ENCODE measurements at places on chromosomes 11 and 22.

DNA sequence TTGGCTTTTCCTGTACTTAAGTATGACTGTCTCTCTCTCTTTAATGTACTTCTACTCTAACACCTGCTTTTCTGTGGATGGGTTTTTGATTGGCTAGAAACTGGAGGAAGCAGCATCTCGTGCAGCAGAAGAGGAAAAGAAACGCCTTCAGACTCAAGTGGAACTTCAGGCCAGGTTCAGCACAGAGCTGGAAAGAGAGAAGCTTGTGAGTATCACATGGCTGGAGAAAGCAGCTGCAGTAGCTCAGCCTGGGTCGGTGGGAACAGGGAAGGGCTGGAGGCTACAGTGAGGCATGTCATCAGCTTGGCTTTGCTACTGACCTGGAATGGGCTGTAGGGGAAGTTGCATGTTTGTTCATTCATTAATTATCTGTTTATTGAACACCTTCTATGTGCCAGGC, 74.2 kb downstream of the SWAP70 start:
- no peak for DNase-seq

GRCh38 chr11:69837791-69838190, 18.6 kb upstream of the FGF3 start:
- no peak for DNase-seq

- DNase-seq: no peak
These were observed 31.6 kb upstream of the IZUMO1R start for GRCh38 chr11:94272738-94273313.

- DNase-seq: no peak
These were observed 15.3 kb downstream of the PTPN5 start for GRCh38 chr11:18776324-18776723.

DNA sequence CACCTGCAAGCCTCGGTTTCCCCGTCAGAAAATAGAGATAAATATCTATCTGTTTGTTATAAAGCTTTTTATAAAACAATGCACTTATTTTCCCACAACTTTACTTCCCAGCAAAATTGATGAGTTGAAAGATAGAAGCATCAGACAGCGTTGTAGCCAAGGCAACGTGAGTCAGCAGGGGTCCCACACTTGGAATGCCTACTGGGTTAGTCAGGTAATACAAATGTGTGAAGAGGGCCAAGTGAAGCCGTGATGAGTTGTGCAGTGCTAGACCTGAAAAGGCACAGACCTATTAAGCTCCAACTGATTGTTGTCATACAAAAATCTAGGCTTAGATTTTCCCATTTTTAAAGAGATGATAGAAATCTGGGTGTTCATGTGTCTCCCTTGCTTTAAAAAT, 118.7 kb downstream of the PGR start:
- DNase-seq: no peak

DNA sequence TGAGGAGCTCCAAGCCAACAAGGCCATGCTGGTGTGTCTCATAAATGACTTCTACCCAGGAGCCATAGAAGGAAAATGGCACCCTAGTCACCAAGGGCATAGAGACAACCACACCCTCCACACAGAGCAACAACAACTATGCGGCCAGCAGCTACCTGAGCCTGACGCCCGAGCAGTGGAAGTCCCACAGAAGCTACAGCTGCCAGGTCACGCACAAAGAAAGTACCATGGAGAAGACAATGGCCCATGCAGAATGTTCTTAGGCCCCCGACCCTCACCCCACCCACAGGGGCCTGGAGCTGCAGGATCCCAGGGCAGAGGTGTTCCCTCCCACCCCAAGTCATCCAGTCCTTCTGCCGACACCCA, 28.0 kb downstream of the IGLL5 start:
- DNase-seq: no peak

GRCh38 chr22:36599771-36600170, 70.8 kb upstream of the EIF3D start:
- no peak for DNase-seq

GRCh38 chr11:127013550-127013949, 13.0 kb upstream of the KIRREL3 start:
- no peak for DNase-seq

DNA sequence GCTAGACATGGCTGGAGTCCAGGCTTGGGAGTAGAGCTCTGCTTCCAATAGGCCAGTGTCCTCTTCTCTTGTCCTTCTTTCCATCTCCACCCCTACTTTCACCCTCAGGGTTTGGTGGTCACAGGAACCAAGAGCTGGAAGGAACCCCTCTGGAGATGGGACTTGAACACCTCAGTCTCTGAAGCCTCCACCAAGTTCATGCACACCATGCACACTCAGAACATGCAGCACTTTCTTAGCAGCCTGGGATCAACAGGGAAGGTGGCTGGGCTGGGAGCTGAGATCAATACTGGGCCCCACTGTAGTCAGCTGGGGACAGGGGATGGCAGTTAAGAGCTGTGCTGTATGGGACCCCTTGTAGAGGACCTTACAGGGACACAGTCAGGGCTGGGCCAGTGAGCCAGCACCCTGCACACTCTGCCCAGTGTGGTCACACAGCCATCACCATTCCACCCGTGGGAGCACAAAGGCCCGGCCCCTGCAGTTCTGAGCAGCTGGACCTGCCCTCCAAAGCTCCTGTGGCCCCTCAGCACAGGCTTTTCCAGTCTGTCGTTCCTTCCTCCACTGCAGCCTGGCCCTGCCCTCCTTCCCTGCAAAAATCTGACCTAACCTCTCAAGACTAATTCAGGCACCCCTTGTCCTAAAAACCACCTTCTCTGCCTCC, 47.7 kb downstream of the GAB4 start:
- no peak for DNase-seq

DNA sequence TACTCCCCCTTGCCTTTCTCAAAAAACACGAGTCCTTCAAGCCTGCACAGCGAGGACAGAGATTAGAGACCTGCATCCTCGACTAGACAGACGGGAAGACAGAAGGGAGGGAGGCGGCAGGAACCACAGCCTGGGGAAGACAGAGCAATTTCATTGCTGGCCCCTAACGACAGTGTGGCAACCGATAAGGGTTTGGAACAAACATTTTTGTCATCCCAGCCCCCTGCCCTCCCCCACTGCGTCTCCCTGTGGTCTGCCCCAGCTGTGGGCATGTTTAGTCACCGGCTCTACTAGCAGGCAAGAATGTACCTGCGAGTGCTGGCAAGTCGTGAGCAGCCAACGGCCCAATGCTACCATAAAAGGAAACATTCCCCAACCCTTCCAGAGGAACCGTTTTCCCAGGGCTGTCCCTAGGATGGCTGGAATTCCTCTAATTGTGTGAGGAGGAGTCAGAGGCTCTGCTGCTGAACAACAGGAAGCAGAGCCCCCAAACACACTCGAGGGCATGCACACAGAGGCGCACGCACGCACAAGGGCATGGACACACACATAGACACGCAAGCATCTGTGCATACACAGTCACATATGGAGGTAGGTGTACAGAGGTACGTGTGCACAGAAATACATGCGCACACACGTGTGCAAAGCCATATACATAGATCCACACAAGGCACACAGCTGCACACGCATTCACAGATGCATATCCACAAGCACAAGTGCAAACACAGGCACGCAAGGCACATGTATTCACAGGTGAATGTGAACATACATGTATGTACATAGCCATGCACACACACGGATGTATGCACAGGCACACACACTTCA, 58.3 kb downstream of the MYH9 start:
- DNase-seq: peak; percentile 74

GRCh38 chr22:38098410-38099249, 11.9 kb downstream of the BAIAP2L2 start:
- no peak for DNase-seq

DNA sequence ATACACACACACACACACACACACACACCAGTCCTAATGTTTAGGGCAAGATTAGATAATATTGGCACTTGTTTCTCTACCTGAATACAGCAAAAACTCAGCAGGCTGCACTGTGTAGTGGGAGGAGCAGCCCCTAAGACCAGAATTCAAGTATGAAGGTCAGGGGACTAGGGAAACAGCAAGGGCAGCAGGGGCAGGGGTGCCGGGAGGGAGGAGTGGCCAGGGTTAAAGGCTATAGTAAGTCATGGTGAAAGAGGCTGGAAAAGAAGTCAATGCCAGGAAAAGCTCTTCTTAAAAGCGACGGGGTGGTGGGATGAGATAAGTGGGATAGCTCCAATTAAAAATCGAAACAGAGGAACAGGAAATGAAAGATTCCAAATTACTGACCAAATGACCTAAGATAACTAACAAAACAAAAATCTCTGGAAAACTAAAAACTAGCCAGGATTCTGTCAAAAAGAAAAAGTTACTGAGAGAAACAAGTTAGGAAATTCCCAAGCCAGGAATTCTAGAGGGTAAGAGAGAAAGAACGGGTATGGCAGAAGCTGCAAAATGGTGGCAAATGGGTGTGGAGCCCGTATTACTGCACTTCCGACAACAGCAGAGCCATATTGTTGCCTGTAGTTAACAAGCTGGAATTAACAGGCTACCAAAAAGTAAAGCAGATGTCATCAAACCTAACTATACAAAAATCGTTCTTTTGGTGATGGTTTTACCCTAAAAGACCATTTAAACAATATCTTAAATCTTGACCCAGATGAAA, 1.3 kb downstream of the ASCL3 start:
- no peak for DNase-seq

DNA sequence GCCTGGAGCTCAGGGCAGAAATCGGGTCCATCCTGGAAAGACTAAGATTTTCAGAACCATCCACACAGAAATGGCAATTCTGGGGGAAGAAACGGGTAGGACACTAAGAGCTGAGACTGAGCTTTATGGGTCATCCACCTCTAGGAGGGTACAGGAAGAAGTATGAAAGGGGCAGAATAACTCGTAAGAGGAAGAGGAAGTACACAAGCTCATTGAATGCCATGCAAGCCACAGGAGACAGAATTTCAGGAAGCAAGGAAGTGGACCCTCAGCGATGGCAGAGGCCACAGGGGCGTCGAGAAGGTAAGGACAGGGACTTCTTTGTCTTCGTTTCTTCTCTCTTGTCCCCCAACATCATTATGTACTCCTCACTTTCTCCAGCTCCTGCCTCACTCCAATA, 169.6 kb downstream of the MAML2 start:
- no peak for DNase-seq

- no peak for DNase-seq
These were observed 6.3 kb upstream of the CDC42EP2 start for GRCh38 chr11:65308281-65308891.

DNA sequence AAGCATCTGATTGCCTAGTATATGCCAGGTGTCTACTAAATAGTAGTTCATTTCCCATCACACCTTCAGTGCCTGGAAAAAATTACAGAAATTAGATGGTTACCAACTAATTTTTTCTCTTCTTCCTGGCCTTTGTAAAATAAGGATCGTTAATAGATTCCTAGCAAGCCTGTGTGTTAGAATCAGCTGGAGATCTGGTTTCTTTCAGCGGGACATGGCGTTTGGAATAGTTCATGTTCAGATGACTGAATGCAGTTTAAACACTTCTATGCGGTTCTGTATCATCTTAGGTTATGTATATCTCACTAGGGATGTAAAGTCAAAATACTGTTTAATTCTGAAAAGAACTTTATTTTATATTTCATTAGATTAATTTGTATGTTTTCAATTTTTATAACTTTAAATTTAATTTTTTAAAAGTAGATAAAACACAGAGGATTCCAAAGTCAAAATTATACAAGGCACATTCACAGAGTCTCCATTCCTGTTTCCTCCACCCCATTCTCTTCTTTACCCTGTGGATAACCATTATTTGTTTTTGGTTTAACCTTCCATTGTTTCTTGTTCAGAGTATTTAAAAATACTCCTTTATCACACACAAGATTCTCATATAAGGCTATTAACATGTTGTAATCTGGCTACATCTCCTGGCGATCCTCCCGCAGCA, 132.8 kb downstream of the ATXN10 start:
- no peak for DNase-seq

DNA sequence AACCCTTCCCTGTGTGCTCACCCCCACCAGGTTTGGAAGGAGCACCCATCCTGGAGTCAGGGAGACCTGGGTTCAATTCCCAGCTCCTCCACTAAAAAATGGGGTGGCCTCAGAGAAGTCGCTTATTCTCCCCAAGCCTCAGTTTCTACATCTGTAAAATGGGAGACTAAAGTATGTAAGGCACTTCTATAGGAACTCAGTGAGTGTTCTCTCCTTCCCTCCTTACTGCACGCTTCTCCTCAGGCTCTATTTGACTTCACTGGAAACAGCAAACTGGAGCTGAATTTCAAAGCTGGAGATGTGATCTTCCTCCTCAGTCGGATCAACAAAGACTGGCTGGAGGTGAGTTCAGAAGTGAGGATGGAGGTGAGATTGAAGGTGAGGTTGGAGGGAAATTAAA, 11.3 kb downstream of the NCF4 start:
- DNase-seq: no peak

- DNase-seq: no peak
These were observed 9.7 kb downstream of the TMEM45B start for GRCh38 chr11:129825380-129825779.

- DNase-seq: no peak
These were observed 942.3 kb downstream of the NTM start for GRCh38 chr11:132312701-132313111.

DNA sequence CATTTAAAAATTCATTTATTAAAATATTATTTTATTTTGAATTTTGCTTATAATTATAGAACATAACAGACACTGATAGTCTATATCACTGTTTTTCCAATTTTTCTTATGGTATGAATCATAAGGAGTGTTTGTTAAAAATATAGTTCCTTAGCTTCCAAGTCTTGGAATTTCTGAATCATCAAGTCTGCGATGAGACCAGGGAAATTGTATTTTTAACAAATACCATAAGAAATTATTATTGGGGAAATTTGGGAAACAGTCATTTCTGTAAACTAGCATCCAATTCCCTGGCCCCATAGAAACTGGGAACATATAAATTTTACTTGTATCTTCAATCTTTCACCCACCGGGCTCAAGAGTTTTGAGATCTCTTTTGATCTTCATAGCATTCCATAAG, 38.0 kb upstream of the PICALM start:
- no peak for DNase-seq

- no peak for DNase-seq
These were observed 123.9 kb upstream of the NCAM1 start for GRCh38 chr11:112837162-112837826.

DNA sequence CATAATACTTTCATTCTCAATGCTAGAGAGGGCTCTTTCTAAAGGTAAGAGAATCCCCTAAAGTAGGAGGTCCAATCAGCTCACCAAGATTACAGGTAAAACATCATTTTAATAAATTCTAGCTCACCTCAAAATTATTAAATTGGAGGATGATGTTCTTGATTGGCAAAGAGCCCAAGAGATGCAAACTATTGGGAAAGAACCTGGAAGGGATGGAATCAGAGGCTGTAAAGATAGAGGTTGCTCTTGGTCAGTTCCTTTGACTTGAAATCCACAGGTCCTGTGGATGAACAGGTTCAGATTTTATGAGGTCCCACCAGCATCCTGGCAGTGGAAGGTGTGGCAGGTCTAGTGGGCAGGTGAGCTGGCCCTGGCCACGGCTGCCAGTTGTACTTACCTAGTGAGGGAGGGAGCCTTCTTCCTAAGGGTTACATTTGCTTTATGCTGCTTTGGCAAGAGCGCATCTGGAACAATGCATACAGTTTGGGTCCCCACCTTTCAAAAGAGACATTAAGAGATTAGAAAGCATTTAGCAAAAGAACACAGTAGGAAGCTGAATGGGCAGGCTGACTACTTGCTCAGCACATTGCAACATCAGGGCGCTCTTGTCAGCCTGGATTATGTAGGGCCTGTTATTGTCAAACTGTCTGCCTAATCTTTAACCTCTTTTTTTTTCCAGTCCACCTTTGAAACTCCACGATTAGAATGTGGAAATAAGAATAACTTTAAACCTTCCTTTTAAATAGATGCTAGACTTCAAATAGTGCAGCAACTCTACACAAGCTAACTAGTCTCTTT, 97.0 kb downstream of the RDX start:
- no peak for DNase-seq
